Stimulated activated CD8-positive, alpha-beta memory T cell treated with anti-CD3 and anti-CD28 coated beads, Interleukin-15, amount 100 ng/mL, for 4 hours (primary cell): ENCODE measurements at places on chromosomes 4 and X.

DNA sequence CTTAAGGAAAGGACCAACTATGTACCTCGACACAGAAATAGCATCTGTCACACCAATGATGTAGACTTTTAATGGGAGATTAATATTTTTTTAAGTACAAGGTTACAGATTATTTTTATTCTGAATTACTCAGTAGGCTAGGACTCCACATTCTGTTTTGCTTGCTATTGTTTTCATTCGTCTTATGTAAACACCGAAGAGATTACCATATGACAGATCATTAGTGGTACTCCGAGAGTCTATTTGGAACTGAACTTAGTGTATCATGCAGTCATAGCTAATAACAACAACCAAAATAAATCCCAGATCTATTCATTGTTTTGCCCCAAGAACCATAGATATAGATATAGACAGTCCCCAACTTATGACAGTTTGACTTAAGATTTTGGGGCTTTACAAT is 139.7 kb upstream of the SPRY1 start:
- no peak for DNase-seq

- DNase-seq: no peak
Observed at GRCh38 chr4:100728861-100729260, 211.0 kb upstream of the EMCN start.

- DNase-seq: no peak
Observed at GRCh38 chr4:150115851-150116250, 37.6 kb downstream of the DCLK2 start.

- no peak for DNase-seq
Observed at GRCh38 chr4:139966383-139966782, 187.6 kb downstream of the MAML3 start.

- no peak for DNase-seq
Observed at GRCh38 chr4:71683309-71683708, 100.6 kb downstream of the GC start.
